Activated B cell treated with CpG ODN at 0.5 μM for 24 hours (primary cell): ENCODE measurements at places on chromosomes 4 and X. TPM values are rescaled to one million over a fixed set of nuclear protein-coding genes. Genes with fewer than 3 reads are reported as not detected.

The SPATA18 gene
- 1.9 and 2.8 TPM in 2 replicates for total RNA-seq

The MAGEA6 gene
- not detected in 2 replicates for total RNA-seq

The PGAM4 gene
- not detected in 2 replicates for total RNA-seq

The NPY5R gene
- not detected in 2 replicates for total RNA-seq

The BTK gene
- total RNA-seq: 193 and 219 TPM in 2 replicates

The PAGE2 gene
- not detected in 2 replicates for total RNA-seq

The CFP gene
- 0.42 and 0.91 TPM in 2 replicates for total RNA-seq

The C1QTNF7 gene
- total RNA-seq: not detected in 2 replicates

GRCh38 chr4:4784379-4784778 is 75.1 kb upstream of the MSX1 start:
- no peak for DNase-seq
- peaks cover 8% of the 10 kb centered on the region for H3K27me3 ChIP-seq
- H3K4me1 ChIP-seq: peaks cover 9% of the 10 kb centered on the region
- peaks cover 6% of the 10 kb centered on the region for H3K36me3 ChIP-seq

- peaks cover 2% of the 10 kb centered on the region for H3K4me1 ChIP-seq
- no peak overlapping the region for H3K4me3 ChIP-seq
- peaks cover 4% of the 10 kb centered on the region for H3K27me3 ChIP-seq
- no peaks in the 10 kb centered on the region for H3K36me3 ChIP-seq
- DNase-seq: no peak
These were observed 130.8 kb downstream of the CPZ start for GRCh38 chr4:8723222-8723980.

- no peaks in the 10 kb centered on the region for H3K27me3 ChIP-seq
- no peak overlapping the region for H3K27ac ChIP-seq
- H3K4me3 ChIP-seq: no peak overlapping the region
- no peak for DNase-seq
These were observed 22.3 kb downstream of the GAK start for GRCh38 chr4:909821-910220.

- H3K27ac ChIP-seq: no peak overlapping the region
- no peaks in the 10 kb centered on the region for H3K27me3 ChIP-seq
These were observed 451.1 kb downstream of the ARAP2 start for GRCh38 chr4:35793045-35793722.

DNA sequence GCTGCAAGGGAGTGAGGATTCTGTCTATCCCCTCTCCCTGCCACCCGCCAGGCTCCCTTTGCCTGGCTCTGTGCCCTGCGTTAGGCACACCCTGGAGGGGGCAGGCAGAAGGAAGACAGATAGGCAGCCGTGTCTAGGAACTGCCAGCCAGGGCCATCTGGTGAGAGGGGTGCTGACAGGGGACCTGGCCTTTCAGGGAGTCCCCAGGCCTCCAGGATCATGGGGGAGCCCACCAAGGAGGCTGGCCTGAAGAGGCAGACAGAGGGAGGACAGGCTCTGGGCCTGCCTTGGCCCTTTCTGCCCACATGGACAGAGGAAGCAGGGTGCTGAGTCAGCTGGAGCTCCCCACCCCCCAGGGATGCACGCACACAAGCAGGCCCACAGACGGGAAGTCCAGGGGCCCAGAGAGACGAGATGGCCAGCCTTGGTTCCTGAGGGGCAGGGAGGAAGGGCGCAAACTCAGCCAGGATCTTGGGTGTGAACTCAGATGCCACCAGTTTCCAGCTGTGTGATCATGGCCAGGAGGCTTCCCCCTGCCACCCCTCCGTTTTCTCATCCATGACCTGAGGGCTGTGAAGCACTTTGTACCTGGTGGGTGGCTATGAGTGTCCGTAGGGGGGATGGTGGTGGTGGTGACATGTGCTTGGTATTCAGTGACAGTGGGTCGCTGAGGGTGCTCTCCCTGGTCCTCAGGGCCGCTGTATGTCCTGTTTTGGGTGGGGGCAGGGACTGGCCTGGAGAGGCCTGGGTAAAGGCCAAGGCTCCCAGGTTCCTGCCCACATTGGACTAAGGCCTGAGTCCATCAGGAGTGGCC is 1.8 kb downstream of the SH3BP2 start:
- peak overlapping the region; percentile 87 for H3K4me3 ChIP-seq
- H3K36me3 ChIP-seq: no peaks in the 10 kb centered on the region

DNA sequence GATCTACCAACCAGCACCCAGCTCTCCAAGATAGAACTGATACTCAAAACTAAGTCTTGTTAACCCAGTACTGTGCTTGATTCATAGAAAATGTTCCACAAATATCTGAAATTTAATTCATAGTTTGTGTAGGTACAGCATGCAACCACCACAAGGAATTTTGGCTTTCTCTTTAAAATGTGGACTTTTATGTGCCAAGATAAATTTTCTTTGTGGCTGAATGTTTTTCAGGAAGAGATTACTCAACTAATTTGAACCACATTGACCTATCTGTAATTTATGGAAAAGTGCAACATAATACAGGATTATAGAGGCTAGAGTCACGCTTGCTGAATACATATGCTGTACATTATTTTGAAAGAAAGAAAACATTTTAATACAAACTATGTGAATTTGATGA is 730.8 kb downstream of the IL1RAPL1 start:
- no peaks in the 10 kb centered on the region for H3K36me3 ChIP-seq
- H3K4me1 ChIP-seq: no peaks in the 10 kb centered on the region
- no peaks in the 10 kb centered on the region for H3K27me3 ChIP-seq
- H3K27ac ChIP-seq: no peak overlapping the region
- no peak overlapping the region for H3K4me3 ChIP-seq

GRCh38 chrX:9466124-9466495 is 1.3 kb downstream of the TBL1X start:
- DNase-seq: peak; percentile 16
- no peak overlapping the region for H3K27ac ChIP-seq
- peaks cover 49% of the 10 kb centered on the region for H3K4me1 ChIP-seq
- H3K36me3 ChIP-seq: peaks cover 15% of the 10 kb centered on the region
- H3K4me3 ChIP-seq: peak overlapping the region; percentile 78

- no peaks in the 10 kb centered on the region for H3K4me1 ChIP-seq
- H3K27me3 ChIP-seq: no peaks in the 10 kb centered on the region
- no peak overlapping the region for H3K4me3 ChIP-seq
- H3K36me3 ChIP-seq: no peaks in the 10 kb centered on the region
These were observed 74.2 kb downstream of the CT47B1 start for GRCh38 chrX:120801426-120801825.

- H3K36me3 ChIP-seq: peaks cover 19% of the 10 kb centered on the region
- no peak overlapping the region for H3K27ac ChIP-seq
- no peak for DNase-seq
- H3K4me3 ChIP-seq: no peak overlapping the region
These were observed 5.0 kb downstream of the BMP2K start for GRCh38 chr4:78781139-78781538.

DNA sequence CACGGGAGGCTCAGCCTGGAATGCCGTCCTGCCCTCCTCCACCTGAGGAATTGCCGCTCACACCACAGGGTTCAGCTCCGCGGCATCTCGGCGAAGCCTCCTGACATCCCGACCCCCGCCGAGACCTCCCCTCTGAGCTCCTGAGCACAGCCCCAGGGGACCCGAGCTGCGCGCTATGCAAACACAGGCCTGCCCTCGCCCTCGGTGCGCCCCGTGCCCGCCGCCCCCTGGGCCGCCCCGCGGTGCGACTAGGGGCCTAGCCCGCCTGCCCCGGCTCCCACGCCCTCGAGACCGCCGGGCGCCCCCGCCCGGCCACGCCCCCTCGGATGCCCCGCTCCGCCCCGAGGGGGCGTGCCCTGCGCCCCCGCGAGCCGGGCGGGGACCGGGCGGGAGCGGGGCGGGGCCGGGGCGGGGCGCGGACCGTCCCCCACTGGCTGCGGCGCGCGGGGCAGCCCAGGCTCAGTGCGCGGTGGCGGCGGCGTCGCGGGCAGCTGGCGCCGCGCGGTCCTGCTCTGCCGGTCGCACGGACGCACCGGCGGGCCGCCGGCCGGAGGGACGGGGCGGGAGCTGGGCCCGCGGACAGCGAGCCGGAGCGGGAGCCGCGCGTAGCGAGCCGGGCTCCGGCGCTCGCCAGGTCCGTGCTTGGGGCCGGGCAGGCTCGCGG is at the start of gene FGFR3:
Gene FGFR3 (plus strand): TSS at position 462 of the 664 bp plus-strand sequence. CDS start 642 bp downstream, outside the sequence.
- H3K27me3 ChIP-seq: peaks cover 12% of the 10 kb centered on the region
- no peaks in the 10 kb centered on the region for H3K36me3 ChIP-seq
- peak within 1 kb of the TSS; percentile 53 for H3K4me3 ChIP-seq
- H3K4me1 ChIP-seq: peaks cover 2% of the 10 kb centered on the region

- H3K36me3 ChIP-seq: no peaks in the 10 kb centered on the region
- H3K27ac ChIP-seq: no peak overlapping the region
- H3K4me3 ChIP-seq: no peak overlapping the region
- H3K4me1 ChIP-seq: no peaks in the 10 kb centered on the region
These were observed 108.2 kb downstream of the PCDH7 start for GRCh38 chr4:30828264-30828926.

- H3K27me3 ChIP-seq: peaks cover 10% of the 10 kb centered on the region
- DNase-seq: no peak
- H3K27ac ChIP-seq: no peak overlapping the region
- no peak overlapping the region for H3K4me3 ChIP-seq
These were observed 97.0 kb upstream of the PJA1 start for GRCh38 chrX:69262036-69262936.

GRCh38 chrX:28756647-28757046 is 169.4 kb downstream of the IL1RAPL1 start:
- no peak overlapping the region for H3K27ac ChIP-seq
- H3K27me3 ChIP-seq: no peaks in the 10 kb centered on the region
- no peaks in the 10 kb centered on the region for H3K36me3 ChIP-seq
- no peaks in the 10 kb centered on the region for H3K4me1 ChIP-seq

DNA sequence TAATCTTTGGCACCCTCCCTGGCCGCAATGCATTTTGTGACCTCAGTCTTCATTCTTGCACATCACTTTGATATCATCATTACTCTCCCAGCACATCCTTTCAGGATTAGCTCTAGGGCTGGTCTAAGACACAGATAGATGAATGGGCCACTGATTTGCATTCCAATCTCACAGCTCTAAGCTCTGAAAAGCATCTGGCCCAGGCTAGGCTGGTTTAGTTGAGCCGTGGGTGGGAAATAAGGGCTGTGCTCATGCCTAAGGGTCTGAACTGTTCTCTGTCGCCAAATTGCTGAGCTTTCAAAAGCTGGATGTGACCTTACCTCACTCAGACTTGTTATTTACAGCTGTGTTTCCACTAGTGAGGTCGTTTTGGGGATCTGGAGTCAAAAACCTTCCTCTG is 30.0 kb upstream of the SLC9A7 start:
- no peak overlapping the region for H3K4me3 ChIP-seq
- H3K4me1 ChIP-seq: peaks cover 20% of the 10 kb centered on the region
- H3K27me3 ChIP-seq: no peaks in the 10 kb centered on the region
- H3K36me3 ChIP-seq: no peaks in the 10 kb centered on the region

DNA sequence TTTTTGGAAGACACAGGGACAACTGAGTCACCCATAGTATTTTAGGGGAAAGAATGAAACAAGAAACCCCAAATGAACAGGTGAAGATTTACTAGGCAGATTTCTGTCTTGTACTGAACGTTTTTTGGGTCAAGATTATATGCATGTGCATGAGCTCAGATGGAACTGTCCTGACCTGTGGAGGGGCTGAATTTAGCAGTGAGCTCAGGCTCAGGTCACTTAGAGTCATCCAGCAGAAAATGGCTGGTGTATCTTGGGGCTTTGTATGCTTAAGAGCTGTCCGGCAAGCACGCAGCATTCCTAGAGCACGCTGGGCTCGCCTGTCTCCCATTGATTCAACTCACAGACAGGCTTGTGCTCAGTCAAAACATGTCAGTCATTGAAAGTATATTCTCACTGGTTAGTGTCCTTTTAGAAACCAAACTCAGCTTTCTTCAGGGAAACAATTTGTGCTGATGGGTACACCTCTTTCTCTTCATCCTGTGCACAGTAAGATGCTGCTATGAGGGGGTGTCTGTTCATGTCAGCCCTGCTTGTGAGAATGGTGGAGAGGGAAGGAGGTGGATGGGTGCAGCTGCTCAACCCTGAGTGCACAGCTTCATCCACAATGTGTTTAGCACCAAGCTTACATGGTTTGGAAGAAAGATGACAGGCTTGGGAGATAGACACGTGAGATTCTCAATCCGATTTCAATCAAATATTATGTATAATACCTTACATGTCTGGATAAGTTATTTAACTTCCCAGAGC is 47.5 kb upstream of the PDLIM3 start:
- peaks cover 13% of the 10 kb centered on the region for H3K4me1 ChIP-seq
- no peaks in the 10 kb centered on the region for H3K36me3 ChIP-seq
- H3K27me3 ChIP-seq: peaks cover 25% of the 10 kb centered on the region
- no peak for DNase-seq

- H3K4me3 ChIP-seq: no peak overlapping the region
- no peak for DNase-seq
- H3K36me3 ChIP-seq: no peaks in the 10 kb centered on the region
These were observed 283.2 kb upstream of the CPEB2 start for GRCh38 chr4:14719053-14719452.

GRCh38 chrX:23919706-23920320 is 12.0 kb downstream of the CXorf58 start:
- H3K4me1 ChIP-seq: no peaks in the 10 kb centered on the region
- H3K36me3 ChIP-seq: no peaks in the 10 kb centered on the region
- H3K27me3 ChIP-seq: no peaks in the 10 kb centered on the region
- H3K4me3 ChIP-seq: no peak overlapping the region
- DNase-seq: no peak

- no peak overlapping the region for H3K27ac ChIP-seq
- no peak for DNase-seq
- no peak overlapping the region for H3K4me3 ChIP-seq
- H3K4me1 ChIP-seq: no peaks in the 10 kb centered on the region
These were observed 339.7 kb downstream of the DMD start for GRCh38 chrX:32871636-32872035.

GRCh38 chrX:69319376-69319775 is 154.1 kb upstream of the PJA1 start:
- no peaks in the 10 kb centered on the region for H3K27me3 ChIP-seq
- DNase-seq: no peak
- no peaks in the 10 kb centered on the region for H3K4me1 ChIP-seq
- H3K27ac ChIP-seq: no peak overlapping the region

DNA sequence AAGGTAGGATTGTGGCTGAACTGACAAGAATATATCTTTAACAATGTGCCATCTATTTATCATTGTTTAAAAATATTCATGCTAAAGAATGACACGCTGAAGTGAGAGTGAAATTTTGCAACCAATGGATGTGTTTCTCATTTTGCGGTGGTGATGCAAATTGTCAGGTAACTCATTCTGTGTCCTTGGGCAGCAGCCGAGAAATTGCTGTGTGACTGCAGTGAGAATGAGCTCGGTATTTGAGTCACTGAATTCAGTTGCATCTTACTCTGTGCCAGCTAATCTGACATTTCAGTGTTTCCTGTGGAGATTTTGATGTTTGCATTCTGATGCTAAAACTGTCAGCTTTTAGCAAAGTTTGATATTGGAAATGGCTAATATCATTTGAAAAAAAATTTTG is 28.1 kb downstream of the MCUB start:
- no peak for DNase-seq
- peak overlapping the region; percentile 59 for H3K27ac ChIP-seq
- peaks cover 58% of the 10 kb centered on the region for H3K4me1 ChIP-seq
- no peak overlapping the region for H3K4me3 ChIP-seq
- peaks cover 7% of the 10 kb centered on the region for H3K36me3 ChIP-seq
- no peaks in the 10 kb centered on the region for H3K27me3 ChIP-seq

- peaks cover 2% of the 10 kb centered on the region for H3K27me3 ChIP-seq
- no peak for DNase-seq
- H3K4me3 ChIP-seq: no peak overlapping the region
These were observed 55.7 kb downstream of the BTC start for GRCh38 chr4:74738464-74739143.
